Naive thymus-derived CD8-positive, alpha-beta T cell (primary cell): ENCODE measurements at places on chromosomes 7 and 10.

DNA sequence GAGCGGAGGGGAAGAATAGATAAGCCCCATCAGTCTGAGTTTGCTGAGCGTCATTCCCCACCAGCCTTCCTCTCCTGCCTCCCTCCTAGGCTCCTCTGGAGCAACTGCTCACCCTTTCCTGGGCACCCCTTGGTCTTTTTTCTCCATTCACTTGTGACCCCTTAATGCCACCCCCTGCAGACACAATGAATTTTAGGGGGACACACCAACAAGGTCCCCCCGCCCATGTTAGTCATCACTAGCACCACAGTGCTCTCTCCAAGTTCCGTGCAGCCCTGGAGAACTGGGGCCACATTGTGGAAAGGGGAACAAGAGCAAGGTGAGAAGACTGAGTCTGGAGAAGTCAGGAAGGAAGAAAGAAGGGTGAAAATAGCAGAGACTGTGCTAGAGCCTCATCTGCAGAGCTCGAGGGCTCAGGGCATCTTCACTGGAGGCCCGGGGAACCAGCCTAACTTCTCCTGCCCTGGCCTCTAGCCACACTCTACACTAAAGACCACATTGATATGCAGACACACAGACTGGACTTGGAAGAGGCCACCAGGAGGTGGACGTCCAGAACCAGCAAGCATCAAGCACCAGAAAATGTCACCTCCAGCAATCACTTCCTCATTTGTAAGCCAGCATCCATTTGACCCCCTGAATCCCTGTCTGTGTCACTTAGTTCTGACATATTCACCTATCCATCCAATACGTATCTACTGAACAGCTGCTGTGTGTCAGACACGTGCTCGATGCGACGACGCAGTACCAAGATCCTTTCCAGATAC, 17.5 kb downstream of the RGR start:
- H3K4me3 ChIP-seq: no peak overlapping the region
- H3K36me3 ChIP-seq: no peaks in the 10 kb centered on the region
- peaks cover 26% of the 10 kb centered on the region for H3K27me3 ChIP-seq
- H3K4me1 ChIP-seq: peaks cover 10% of the 10 kb centered on the region
- no peak overlapping the region for H3K27ac ChIP-seq
- DNase-seq: no peak

DNA sequence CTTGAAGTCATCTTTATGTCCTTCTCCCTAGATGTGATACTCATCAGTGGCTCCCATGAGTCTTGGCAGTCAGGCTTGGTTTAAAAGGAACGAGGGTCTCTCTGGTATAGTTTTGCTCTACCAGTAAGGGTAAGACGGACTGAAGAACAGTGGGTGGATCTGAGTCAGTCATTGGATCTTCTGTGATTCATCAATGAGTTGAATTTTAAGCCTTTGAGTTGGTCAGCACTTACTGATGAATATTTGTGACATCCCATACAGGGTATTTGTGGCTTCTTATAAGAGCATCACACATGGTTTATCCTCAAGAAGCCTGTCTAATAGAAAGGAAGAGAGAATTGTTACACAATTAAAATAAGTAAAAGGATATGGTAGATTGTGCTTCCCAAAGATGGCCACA, 87.3 kb upstream of the NAMPT start:
- DNase-seq: no peak
- H3K27me3 ChIP-seq: no peaks in the 10 kb centered on the region
- H3K36me3 ChIP-seq: no peaks in the 10 kb centered on the region
- no peak overlapping the region for H3K4me3 ChIP-seq
- H3K4me1 ChIP-seq: peaks cover 1% of the 10 kb centered on the region
- no peak overlapping the region for H3K27ac ChIP-seq

DNA sequence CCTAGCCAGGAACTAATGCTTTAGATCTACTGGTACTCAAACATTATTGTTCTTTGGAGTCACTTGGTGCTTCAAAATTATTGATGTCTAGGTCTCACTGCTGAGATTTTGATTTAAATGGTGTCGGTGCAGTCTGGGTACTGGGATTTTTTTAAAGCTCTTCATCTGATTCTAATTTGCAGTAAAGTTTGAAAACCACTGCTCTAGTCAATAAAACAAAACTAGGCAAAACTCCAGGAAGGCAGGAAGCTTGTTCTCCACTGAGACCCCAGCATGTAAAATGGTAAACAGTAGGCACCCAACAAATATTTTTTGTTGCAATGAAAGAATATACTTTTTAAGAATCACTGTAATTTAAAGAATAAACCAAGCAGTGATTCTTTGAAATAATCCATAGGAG, 49.7 kb downstream of the ADD3 start:
- H3K4me1 ChIP-seq: peaks cover 78% of the 10 kb centered on the region
- H3K36me3 ChIP-seq: no peaks in the 10 kb centered on the region
- no peaks in the 10 kb centered on the region for H3K27me3 ChIP-seq

DNA sequence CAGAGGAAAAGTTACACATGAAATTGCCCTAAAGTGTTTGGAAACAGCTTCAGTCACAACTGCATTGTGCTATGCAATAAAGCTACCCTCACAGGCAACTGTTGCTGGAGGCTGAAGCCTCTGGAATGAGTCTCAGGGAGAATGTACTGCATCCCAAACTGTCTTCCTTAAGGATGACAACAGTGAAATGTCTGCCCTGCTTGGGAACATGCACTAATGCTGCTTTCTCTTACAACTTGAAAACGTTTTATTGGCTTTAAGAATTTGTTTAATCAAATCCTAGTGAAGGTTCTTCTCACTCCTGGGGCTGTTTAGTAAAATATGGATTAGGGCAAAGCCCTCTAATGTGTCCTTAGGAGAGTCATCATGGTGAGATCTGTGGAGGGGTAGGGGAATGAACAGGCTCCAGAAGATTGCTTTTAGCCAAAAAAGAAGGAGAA, 215.4 kb downstream of the TWIST1 start:
- H3K4me1 ChIP-seq: no peaks in the 10 kb centered on the region
- no peaks in the 10 kb centered on the region for H3K36me3 ChIP-seq

DNA sequence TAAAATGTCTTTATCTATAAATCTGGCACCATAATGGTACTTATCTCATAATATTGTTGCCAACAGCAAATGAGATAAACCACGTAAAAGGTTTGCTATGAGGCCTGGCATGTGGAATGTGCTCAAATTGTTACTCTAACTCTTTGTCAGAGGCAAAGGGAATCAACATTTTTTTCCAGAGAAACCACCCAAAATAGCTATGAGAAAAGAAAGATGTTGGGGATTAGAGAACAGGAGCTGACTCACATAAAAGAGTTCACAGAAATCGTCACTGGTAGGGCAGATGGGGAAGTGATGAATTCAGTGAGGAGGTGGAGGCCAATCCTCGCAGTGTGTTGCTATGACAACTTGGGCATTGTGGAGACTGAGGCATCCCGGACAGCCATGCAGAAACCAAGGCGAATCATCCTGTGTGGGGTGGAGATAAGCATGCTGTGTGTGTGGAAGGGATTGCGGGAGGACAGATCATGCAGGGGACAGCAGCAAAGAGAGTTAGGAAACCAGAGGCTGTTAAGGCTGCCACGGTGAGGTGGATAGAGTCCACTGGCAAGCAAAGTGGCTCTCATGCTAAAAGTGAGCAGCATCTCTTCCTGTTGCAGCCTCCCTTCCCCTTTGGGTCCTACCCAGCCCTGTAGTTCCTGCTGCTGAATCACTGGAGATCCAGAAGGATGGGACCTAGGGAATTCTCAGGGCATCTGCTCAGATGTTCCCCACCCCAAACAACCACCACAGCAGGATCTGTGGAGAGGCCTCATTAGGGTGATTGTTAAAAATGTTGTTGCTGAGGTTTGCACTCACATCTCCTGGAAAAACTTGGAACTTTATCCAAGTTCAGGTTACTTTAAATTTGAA, 103.9 kb downstream of the CUBN start:
- peak overlapping the region; percentile 93 for H3K27ac ChIP-seq
- peaks cover 82% of the 10 kb centered on the region for H3K4me1 ChIP-seq
- no peaks in the 10 kb centered on the region for H3K36me3 ChIP-seq
- H3K4me3 ChIP-seq: peak overlapping the region; percentile 20
- H3K27me3 ChIP-seq: no peaks in the 10 kb centered on the region

GRCh38 chr10:8453587-8453986, 399.1 kb downstream of the GATA3 start:
- DNase-seq: no peak
- H3K36me3 ChIP-seq: peaks cover 4% of the 10 kb centered on the region
- peaks cover 11% of the 10 kb centered on the region for H3K27me3 ChIP-seq

- no peaks in the 10 kb centered on the region for H3K4me1 ChIP-seq
- DNase-seq: no peak
- no peak overlapping the region for H3K4me3 ChIP-seq
- H3K27me3 ChIP-seq: peaks cover 12% of the 10 kb centered on the region
- no peak overlapping the region for H3K27ac ChIP-seq
These were observed 11.7 kb downstream of the PNLIP start for GRCh38 chr10:116557305-116557880.

DNA sequence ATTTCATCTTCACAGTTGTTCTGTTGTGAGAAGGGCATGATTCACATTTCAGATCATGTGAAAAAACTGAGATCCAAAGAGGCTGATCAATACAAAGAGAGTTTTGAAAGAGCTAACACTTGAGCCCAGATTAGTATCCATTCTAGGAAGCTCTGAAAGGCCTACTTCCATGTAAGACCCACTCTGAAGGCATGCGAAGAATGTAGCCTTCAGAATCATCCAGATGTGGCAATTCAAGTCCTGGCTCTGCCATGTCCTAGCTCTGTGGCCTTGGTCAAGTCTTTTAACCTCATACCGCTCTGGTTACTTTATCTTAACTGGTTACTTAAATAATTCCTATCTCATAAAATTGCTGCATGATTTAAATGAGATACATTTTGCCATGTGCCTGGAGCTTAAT, 111.1 kb downstream of the FZD1 start:
- H3K4me3 ChIP-seq: no peak overlapping the region
- no peaks in the 10 kb centered on the region for H3K4me1 ChIP-seq
- H3K36me3 ChIP-seq: no peaks in the 10 kb centered on the region
- no peaks in the 10 kb centered on the region for H3K27me3 ChIP-seq
- DNase-seq: no peak

DNA sequence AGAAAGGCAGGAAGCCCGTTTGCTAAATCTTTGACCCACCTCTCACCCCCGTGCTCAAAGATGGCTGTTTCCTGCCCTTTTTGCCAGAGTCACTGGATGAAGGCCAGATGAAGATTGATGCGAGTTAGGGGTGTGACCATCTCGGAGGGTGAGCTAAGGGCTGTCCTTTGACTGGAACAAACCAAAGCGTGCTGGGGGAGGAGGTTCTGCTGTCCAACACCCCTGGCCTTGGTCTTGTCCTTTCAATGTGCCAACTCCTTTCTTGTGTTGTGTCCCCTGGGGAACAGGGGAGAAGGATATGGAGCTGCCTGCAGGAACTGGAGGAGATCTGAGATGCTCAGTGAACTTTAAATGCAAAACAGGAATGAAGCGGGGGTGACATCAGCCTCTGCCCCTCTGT, 90.3 kb upstream of the ADAM12 start:
- H3K27me3 ChIP-seq: peaks cover 16% of the 10 kb centered on the region
- H3K36me3 ChIP-seq: no peaks in the 10 kb centered on the region
- DNase-seq: no peak
- H3K27ac ChIP-seq: no peak overlapping the region
- no peak overlapping the region for H3K4me3 ChIP-seq

DNA sequence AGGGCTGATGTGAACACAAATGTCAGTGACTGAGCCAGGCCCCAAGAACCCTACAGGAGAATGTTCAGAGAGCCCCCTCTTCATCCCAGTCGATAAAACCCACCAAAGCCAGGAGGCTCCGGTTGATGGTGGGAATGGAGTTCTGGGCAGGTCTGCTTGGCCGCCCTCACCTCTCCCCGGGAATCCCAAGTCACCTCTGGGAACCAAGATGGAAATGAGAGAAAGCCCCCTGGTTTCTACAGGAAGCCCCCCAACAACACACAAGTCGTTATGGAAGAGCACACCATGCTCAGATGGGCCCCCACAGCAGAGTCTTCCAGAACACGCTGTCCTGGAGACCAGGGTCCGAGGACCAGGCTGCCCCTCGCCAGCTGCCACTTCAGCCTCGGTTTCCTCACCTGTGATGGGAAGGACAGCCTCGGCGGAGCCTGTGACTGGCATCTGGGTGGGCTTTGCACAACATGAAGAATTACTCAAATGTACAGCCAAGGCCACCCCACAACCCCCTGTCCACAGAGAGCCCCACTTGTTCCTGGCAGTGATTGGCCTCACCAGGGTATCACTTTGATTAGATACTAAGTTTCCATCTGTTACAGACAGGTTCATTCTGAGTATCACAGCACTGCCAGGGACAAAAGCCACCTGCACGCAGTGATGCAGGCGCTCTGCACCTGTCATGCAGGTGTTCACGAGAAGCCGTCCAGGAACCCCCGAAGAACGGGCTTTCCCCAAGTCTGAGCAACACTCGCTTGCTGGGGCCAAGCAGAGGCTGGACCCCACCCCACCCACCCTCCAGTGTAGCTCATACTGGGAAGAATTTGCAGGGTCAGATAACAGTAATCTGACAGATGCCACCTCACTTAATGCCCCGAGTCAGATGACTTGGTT, 57.6 kb downstream of the MKI67 start:
- H3K36me3 ChIP-seq: peaks cover 76% of the 10 kb centered on the region
- no peaks in the 10 kb centered on the region for H3K27me3 ChIP-seq
- no peak overlapping the region for H3K27ac ChIP-seq

DNA sequence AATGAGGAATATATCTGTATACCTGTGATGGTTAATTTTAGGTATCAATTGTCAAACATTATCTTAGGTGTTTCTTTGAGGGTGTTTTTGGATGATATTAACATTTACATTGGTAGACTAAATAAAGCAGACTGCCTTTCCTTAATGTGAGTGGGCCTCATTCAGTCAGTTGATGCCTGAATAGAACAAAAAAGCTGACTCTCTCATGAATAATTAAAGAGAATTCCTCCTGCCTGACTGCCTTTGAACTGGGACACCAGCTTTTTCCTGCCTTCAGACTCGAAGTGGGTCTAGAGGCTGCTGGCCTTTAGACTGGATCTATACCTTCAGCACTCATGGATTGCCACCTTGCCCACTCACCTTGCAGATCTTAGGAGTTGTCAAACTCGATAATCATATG, 117.9 kb upstream of the TMEM168 start:
- no peak for DNase-seq
- H3K27me3 ChIP-seq: no peaks in the 10 kb centered on the region
- H3K4me3 ChIP-seq: no peak overlapping the region
- no peaks in the 10 kb centered on the region for H3K4me1 ChIP-seq
- peaks cover 74% of the 10 kb centered on the region for H3K36me3 ChIP-seq

GRCh38 chr7:83640731-83641537, 8.0 kb downstream of the SEMA3E start:
- H3K4me3 ChIP-seq: no peak overlapping the region
- no peak overlapping the region for H3K27ac ChIP-seq
- no peaks in the 10 kb centered on the region for H3K36me3 ChIP-seq

DNA sequence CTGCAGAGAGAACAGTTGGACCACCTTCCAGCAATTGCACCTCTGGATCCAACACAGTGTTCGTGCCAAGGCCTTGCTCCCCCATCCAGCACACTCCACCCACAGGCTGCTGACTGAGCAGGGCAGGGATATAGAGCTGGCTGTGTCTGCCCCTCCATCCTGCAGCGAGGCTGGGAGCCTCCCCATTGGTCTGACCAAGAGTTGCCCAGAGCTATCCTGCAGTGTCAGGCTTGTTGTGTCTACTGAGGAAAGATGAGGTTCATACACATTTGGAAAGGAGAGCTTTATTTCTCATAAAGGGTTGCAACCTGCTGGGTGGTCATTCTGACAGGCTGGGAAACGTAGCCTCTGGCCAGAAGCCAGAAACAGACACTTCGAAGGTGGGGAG, 27.1 kb downstream of the PRF1 start:
- no peaks in the 10 kb centered on the region for H3K27me3 ChIP-seq
- H3K4me1 ChIP-seq: peaks cover 47% of the 10 kb centered on the region
- DNase-seq: peak; percentile 24
- no peaks in the 10 kb centered on the region for H3K36me3 ChIP-seq
- peak overlapping the region; percentile 79 for H3K27ac ChIP-seq

- H3K36me3 ChIP-seq: no peaks in the 10 kb centered on the region
- DNase-seq: no peak
- H3K27me3 ChIP-seq: no peaks in the 10 kb centered on the region
- H3K4me3 ChIP-seq: no peak overlapping the region
- H3K27ac ChIP-seq: no peak overlapping the region
These were observed 38.1 kb downstream of the ADAP1 start for GRCh38 chr7:916291-916941.
